ENCODE measurements at places on chromosomes 4 and X. TPM values are rescaled to one million over a fixed set of nuclear protein-coding genes. Genes with fewer than 3 reads are reported as not detected.

GRCh38 chr4:142379277-142380051, 466.6 kb downstream of the INPP4B start:
- H3K4me3 ChIP-seq: no peak overlapping the region
- no peak overlapping the region for H3K27ac ChIP-seq
- no peaks in the 10 kb centered on the region for H3K36me3 ChIP-seq

DNA sequence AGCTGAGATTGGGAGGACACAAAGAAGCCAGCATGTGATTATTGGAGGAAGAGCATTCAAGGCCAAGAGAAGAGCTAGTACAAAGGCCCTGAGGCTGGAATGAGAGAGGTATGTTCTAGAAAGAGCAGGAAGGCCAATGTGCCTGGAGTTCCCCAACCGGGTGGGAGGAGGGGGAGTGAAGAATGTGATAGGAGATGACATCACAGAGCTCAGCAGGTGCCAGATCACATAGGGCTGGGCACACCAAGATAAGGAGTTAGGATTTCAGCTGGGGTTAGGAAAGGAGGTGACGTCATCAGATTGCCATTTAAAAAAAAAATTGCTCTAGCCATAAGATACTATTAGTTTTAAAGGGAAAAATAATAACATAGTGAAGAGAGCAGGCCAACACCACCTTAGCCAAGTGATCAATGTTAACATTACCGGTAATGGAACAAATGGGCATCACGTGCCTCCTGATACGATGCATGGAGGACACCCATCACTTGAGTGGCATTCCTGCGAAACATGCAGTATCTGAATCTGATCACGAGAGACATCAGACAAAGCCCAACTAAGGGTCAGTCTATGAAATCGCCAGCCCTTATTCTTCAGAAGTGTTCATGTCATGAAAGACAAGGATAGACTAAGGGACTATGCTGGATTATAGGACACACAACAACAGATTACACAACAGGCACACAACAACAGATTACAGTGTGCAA, 344.3 kb downstream of the BCOR start:
- H3K27me3 ChIP-seq: no peaks in the 10 kb centered on the region
- H3K36me3 ChIP-seq: no peaks in the 10 kb centered on the region
- H3K27ac ChIP-seq: no peak overlapping the region
- peaks cover 4% of the 10 kb centered on the region for H3K4me1 ChIP-seq

DNA sequence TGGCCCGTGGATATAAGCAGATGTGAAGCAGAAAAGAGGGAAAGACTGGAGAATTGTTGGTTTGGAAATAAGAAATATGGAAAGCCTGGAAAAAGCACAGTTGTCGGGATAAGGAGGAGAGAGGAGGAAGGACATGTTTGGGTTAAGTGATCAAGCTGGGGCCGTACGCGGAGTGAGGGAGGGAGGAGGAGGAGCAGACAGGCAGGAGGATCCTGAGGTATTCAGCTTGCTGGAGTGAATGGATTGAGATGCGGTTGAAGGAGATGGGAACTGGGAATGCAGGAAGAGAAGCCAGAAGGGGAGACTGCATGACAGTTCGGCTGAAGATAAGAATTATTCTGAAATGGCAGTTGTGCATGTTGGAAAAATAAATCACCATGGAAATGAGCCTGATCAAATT, 21.2 kb downstream of the ZFP42 start:
- no peak overlapping the region for H3K27ac ChIP-seq
- no peak for DNase-seq
- H3K4me3 ChIP-seq: no peak overlapping the region
- H3K36me3 ChIP-seq: no peaks in the 10 kb centered on the region

GRCh38 chr4:53943345-53944085, 120.9 kb downstream of the CHIC2 start:
- DNase-seq: no peak
- no peaks in the 10 kb centered on the region for H3K36me3 ChIP-seq
- peaks cover 3% of the 10 kb centered on the region for H3K27me3 ChIP-seq
- no peak overlapping the region for H3K4me3 ChIP-seq
- peaks cover 4% of the 10 kb centered on the region for H3K4me1 ChIP-seq

The HNRNPH2 gene
- total RNA-seq: 62.1 TPM

DNA sequence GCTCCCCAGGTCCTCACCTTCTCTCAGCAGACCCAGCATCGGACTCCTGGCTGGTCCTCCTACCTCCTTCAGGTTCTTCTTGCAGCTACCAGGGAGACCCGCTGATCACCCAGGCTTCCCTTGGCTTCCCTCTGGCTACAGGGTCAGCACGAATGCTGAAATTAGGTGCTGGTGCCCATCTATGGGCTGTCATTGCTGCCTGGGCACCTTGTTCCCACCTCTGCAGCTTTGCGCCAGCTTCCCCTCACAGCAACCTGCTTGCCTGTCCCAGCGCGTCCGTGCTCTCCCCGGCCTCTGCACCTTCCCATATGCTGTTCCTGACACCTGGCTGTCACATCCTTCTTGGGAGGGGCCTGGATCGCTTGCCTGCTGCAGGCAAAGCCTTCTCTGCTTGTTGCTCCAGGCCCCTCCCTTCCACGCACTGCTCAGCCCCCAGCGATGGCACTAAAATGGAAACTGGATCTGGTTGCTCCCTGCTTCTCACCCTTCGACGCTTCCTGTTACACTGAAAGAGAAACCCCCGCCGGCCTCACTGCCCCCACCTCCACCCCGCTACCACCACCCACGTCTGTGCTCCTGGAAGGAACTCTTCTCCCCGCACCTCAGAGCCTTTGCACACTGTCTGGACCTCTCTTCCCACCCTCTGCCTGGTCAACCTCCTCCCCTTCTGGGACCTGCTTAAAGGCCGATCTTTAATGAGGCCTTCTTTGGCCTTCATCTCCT, 22.2 kb downstream of the C4orf50 start:
- H3K4me1 ChIP-seq: no peaks in the 10 kb centered on the region
- no peak overlapping the region for H3K27ac ChIP-seq
- no peaks in the 10 kb centered on the region for H3K36me3 ChIP-seq
- peaks cover 12% of the 10 kb centered on the region for H3K27me3 ChIP-seq
- H3K4me3 ChIP-seq: no peak overlapping the region
- DNase-seq: no peak
